ENCODE measurements at places on chromosomes 7 and 10.

- no peak for DNase-seq
Observed at GRCh38 chr10:66792441-66792840, 133.4 kb upstream of the LRRTM3 start.

- DNase-seq, result no peak
Observed at GRCh38 chr7:83362871-83363550, 200.3 kb upstream of the PCLO start.

DNA sequence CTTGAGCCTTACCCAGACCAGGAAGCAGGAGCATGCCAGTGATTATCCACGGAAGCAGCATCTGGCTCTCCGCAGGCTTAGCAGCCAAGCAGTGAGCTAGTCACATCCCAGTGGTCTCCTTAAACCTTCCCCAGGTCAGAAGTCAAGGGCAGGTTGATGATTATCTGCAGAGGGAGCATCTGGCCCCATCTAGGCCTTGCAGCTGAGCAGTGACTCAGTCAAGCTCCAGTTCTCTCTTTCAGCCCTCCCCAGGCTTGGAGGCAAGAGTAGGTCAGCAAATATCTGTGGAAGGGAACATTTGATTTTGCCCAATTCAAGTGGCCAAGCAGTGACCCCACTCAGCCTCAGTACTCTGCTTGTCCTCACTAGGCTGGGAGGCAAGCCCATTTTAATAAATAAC, 61.6 kb downstream of the ANKRD7 start:
- no peak for DNase-seq

DNA sequence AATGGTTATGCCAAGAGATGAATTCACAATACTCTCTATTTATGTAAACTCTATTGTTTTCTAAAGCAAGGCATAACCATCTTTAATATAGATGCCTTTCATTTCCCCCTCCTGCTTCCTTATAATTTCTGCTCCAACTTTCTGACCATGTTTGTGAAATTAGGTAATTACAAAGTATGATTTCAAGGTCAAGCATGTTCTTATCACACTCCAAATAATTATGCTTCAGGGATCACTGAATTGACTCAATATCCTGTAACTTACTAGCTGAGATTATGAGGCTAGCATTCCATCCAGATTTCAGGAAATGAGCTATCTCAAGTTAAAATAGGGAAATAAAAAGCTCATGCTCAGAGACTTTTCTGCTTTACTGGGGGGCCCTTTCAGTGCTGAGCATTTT, 655.9 kb upstream of the IGFBP3 start:
- DNase-seq, result no peak

DNA sequence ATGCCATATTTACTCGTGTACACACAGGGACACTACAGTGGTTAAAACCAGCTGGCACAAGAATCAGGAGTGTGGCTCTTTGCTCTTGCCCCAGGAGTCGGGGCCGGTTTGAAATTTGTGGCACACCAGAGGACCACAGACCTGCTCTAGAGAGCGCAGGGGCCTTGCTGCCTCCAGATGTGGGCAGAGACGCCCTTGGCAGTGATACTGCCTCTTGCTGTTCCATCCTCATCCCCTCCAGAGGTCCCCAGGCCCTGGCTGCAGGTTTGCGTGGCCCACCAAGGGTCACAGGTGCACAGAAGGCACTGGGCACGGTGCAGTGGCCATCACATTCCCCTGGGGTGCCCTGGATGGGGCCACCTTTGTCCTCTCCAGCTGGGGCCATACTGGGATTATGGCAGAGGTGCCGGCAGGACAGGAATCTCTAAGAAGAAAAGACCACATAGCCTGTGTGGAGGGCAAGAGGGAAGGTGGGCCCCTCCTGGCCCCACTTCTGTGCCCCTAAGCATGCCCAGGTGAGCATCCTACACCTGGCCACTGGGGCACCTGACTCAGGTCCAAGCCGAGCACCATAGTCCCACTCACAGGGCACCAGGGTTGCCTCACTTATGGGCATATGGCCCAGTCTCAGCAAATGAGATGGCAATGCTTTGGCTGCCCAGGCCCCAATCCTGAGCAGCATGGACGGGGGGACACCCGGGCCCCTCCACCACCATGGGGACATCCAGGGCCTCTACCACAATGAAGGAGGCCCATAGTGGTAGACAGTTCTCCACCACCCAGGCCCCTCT, 45.6 kb downstream of the FOXL3 start:
- no peak for DNase-seq

GRCh38 chr7:22488643-22489462, 11.1 kb downstream of the STEAP1B start:
- DNase-seq, result peak; percentile 57

GRCh38 chr7:134662871-134663205, 16.2 kb downstream of the BPGM start:
- no peak for DNase-seq

- no peak for DNase-seq
Observed at GRCh38 chr10:95356-96115, 39.7 kb upstream of the ZMYND11 start.

DNA sequence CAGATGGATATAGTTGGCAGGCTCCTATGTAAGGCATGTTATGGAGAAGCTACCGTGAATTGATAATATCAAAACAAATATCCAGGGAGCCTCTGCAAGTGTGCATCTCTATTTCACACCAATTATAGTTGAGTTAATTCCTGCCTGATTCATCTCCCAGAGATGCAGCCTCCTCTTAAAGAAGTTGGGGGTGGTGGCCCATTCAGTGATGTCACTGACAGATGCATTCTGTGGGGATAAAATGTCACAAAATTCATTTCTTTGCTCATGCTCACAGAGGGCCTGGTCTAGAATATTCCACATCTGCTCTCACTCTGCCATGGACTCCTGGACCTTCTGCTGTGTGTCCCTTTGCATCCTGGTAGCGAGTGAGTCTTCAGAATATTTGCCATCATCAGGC, 189.1 kb upstream of the PRSS1 start:
- DNase-seq, result no peak

- DNase-seq, result peak; percentile 53
Observed at GRCh38 chr10:119209035-119209735, 1.8 kb downstream of the GRK5 start.

- no peak for DNase-seq
Observed at GRCh38 chr7:150746921-150747320, 9.7 kb downstream of the GIMAP5 start.

GRCh38 chr7:157565981-157566630, 229.3 kb downstream of the DNAJB6 start:
- no peak for DNase-seq

GRCh38 chr7:23471106-23471859, 992 bp upstream of the IGF2BP3 start:
- peak; percentile 16 for DNase-seq

GRCh38 chr7:149367418-149368180, 93.3 kb downstream of the ZNF777 start:
- no peak for DNase-seq

- DNase-seq, result no peak
Observed at GRCh38 chr10:126133906-126134656, 237.7 kb downstream of the FANK1 start.

DNA sequence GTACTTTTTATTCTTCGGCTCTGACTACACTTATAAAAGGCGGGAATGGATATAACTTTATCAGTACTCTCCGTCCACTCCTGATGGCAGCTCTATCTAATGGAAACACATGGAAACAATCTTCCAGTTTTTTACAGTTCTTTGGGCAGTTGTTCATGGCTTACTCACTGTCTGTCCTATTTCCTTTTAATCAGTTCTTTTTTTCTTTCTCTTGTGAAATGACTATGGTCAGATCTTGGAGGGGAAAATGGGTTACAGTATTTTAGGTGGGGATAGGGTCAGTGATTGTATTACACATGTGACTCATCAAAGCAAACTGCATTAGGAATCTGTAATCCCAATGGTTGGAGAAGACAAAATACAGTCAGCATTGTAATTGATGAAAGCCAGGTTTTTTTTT, 112.4 kb downstream of the BICC1 start:
- DNase-seq, result no peak

DNA sequence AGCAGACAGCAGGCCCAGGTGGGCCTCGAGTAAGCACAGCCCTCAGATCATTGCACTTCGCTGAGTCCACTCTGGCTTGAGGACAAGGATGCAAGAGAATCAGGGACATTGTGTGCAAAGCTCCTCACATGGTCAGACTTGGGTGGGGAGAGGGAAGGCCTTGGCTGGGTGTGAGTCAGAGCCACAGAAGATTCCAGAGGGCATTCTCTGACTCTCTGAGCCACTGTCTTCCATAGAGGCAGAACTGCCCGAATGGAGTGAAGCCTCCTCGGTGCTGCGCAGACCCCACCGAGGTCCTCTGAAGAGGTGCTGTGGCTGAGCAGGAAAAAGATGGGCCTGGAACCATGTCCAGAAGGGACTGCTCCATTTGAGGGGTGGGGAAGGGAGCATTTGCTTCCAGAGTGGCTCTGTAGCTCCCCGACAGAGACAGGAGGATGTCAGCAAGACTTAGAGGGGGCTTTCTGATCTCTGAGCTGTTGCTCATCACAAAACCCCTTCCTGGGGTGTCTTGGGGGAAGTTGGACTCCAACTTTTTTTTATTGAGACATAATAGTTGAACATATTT, 120.8 kb downstream of the PTPN20 start:
- no peak for DNase-seq

GRCh38 chr7:80900583-80901576, 18.0 kb downstream of the SEMA3C start:
- no peak for DNase-seq

DNA sequence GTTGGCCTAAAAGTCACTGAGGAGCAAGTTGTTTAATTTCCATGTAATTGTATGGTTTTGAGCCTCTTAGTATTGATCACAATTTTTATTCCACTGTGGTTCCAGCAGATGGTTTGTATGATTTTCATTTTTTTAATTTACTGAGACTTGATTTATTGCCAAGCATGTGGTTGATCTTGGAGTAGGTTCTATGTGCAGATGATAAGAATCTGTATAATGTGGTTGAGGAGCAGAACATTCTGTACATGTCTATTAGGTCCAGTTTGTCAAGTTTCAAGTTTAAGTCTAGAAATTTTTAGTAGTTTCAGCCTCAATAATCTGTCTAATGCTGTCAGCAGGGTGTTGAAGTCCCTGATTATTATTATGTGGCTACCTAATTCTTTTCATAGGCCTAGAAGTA, 22.7 kb upstream of the ZWINT start:
- DNase-seq, result no peak

DNA sequence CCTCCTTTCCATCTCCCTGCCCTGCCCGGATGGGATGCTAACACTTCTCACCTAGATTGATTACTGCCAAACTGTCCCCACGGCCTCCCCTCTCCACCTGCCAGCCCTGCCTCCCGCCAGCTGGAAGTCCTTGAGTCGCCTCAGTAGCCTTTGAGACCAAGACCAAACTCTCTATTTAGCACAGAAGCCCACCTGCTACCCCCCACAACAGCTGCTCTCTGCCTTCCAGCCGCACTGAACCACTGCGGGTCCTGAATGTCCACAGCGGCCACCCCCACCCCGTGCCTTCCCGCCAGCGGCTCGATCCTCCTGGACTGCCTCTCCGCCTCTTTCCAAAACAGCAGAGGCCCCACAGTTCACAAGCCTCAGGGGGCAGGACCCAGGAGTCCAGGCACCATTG, 39.0 kb downstream of the FKBP6 start:
- DNase-seq, result no peak

- no peak for DNase-seq
Observed at GRCh38 chr10:14422431-14422830, 91.7 kb upstream of the FRMD4A start.

Data from activated CD4-positive, alpha-beta T cell treated with anti-CD3 and anti-CD28 coated beads, Interleukin-2, amount 50 U/mL, for 1 hour (primary cell).